ENCODE measurements at places on chromosomes 6 and 20.

- no peak for DNase-seq
Observed at GRCh38 chr6:137227871-137228302, 8.7 kb upstream of the IFNGR1 start.

DNA sequence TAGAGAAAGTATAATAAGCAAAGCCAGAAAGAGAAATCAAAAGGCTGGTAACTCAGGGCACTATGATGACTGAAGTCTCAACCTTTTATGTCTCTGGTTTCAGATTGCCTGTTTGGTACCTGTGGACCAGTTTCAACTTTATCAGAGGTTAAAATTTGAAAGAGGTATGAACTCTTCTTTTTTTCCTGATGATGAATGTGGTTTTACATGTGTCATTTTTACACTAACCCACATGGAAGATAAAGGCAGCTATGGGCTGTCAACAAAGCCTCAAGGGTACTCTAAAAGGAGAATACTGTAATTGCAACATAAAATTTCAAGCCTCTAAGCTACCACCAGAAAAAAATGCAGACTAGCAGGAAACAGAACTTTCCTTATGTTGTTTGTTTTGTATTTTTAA is 52.4 kb downstream of the RNF144B start:
- DNase-seq: no peak

DNA sequence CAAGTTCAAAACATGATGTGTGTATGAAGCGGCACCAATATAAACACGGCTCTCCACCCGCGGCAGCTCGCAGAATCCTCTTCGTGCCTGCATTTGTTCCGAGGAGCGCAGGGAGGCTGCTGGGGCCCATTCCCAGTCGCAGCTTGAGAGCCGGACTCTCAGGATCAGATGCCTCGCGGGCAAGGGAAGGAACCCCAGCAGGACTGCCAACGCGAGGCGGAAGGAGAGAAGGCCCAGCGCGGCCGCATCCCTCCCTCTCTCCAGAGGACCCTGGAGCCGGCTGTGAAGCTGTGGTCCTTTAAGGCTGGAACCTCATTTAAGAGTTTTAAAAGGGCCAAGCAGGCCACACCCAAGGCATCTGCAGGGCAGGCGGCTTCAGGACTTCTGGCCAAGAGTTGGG is 44.2 kb upstream of the ZBP1 start:
- DNase-seq: no peak

DNA sequence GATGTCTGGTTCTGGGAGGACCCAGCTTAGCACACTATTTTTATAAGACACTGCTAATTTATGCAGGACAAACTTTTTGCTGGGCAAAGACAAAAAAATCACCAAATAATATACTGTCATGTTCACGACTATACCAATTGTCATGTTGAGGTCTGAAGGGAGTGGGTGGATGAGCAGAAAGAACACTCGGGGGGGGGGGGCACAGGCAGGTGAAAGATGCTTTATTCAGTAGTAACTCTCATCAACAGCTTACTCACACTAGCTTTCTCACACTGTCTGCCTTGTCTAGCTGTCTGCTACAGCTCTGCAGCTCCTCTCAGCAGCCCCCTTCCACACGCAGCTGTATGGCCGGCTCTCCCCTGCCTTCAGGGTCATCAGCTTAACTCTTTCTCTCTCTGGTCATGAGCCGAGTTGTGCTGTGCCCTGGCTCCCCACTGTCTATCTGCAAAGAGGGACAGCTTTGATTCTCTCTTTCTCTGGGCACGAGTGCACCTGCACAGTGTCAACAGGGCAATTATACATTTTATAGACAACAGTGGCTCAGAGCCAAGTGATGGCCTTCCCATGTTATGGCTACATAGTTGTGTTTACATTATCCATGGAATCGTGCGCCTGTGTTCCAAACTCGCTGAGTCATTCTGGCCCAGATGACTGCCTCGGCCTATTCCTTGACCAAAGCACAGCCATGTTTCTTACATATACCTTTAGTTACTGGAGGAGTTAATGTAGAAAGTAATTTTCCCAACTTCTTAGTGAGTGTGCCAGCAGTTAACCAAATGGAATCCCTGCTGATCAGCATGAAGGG is 187.7 kb upstream of the PRSS16 start:
- no peak for DNase-seq

- no peak for DNase-seq
Observed at GRCh38 chr6:47414423-47415167, 63.0 kb upstream of the CD2AP start.

GRCh38 chr20:12970372-12970821 is 38.4 kb upstream of the SPTLC3 start:
- peak; percentile 18 for DNase-seq

DNA sequence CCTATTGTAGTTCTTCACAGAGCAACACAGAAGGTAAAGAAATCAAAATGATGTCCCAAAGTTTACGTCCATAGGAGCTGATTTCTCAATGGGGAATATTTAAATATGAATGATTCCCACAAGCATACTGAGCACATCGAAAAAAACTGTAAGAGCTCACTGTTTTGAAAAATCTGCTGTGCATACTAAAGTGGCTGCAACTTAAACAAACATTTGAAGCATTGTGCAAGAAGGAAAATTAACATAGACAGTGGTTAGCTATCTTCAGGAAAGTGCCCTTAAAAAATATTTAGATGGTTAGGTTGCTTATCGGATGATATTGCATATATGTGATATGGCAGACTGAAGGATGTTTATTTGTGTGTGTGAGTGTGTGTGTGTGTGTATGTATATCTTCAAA is 747.6 kb downstream of the RFPL4B start:
- peak; percentile 50 for DNase-seq

DNA sequence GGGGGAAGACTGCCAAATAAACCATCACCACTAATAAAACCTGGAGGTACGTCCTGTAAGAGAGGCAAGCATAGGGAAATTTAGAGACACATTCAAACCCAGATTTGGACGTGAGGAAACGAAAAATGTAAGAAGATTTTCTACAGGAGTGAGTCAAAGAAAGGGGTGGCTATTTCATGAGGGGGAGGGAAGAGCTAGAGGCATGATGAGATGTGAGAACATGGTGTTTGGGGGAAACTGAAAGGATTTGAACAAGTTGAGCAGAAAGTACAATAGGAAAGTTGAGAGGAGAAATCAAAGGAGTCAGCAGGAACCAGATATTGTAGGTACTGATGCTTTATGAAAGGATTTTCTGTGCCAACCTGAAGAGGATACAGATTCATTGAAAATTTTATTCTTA is 179.1 kb upstream of the HS3ST5 start:
- DNase-seq: no peak

DNA sequence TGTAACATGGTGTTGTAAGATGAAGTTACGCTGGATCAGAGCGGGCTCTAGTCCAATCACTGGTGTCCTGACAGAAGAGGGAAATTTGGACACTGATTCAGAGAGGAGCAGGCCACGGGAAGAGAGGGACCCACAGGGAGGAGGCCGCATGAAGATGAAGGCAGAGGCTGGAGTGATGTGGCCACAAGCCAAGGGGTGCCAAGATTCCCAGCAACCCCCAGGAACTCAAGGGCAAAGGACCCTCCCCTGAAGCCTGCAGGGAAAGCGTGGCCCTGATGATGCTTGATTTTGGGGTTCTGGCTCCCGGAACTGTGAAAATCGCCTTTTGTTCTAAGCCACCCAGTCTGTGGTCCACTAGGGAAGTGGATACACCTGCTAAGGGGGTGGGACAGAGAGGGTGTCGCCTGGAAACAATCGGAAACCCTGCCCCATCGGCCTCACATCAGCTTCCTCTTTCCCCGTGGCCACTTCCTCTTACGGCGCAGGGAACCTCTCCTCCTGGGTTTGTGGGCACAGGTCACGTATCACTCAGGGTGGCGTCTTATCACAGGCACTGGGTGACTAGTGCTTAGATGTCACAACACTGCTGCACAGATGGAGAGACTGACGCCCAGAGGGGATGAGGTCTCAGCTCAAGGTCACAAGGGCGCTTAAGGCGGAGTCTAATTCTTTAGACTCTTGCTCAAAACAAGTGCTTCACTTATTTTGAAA is 58.0 kb downstream of the SULF2 start:
- no peak for DNase-seq

DNA sequence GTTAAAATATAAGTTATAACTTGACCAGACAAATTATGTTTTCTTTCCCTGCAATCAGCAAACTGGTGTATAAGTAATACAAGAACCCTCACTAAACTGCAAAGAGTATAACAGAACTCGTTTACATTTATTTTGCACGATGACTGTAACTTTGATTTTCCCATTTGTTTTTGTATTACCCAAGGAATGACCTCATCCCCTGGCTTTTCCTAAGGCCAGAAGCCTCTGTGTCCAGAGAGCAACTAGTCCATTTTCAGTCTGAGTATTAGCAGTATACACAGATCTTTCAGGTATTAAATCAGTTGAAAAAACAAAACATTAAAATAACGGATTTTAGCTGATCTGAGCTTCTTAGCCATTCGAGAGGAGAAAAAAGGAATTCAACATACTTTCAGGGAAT is 17.2 kb downstream of the COL19A1 start:
- DNase-seq: no peak

DNA sequence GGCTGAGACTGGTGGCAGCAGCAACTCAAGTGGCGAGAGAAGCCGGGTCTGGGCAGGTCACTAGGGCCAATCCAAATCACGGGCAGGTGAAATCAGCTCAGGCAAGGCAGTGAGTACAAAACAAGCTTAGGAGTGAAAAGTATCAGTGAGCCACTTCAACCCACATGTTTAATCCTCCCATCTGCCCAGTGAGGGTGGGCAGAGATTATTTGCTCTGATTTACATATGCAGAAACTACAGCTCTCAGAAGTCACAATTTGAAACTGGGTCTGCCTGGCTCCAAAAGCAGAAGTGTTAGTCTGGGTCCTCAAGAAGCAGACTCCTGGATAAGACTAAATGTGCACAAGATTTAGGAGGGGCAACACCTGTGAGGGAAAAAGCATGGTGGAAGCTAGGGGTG is 173.7 kb upstream of the LRFN2 start:
- no peak for DNase-seq

GRCh38 chr6:104601131-104601651 is 258.5 kb downstream of the HACE1 start:
- peak; percentile 41 for DNase-seq

GRCh38 chr6:158687506-158687905 is 37.7 kb downstream of the SYTL3 start:
- no peak for DNase-seq

DNA sequence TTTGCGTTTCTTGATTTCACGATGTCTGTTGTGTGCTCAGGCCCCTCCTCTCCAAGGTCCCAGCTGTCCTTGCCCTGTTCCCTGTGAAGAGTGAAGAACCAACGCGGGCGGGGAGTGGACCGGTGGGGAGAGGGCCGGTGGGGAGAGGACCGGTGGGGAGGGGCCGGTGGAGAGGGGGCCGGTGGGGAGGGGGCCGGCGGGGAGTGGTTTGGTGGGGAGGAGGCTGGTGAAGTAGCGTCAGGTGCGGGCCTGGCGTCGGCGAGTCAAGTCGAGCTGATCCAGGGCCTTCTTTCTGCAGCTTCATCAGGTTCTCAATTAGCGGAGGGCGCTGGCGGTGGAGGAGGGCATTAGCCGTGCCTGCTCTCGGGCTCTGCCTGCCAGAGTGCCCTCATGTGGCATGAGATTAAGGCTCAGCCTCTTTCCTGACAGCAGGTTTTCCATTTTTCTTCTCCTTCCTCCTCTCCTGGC is 21.2 kb upstream of the BHLHE23 start:
- DNase-seq: no peak

GRCh38 chr6:81767163-81767891 is 14.8 kb upstream of the TENT5A start:
- DNase-seq: peak; percentile 90

DNA sequence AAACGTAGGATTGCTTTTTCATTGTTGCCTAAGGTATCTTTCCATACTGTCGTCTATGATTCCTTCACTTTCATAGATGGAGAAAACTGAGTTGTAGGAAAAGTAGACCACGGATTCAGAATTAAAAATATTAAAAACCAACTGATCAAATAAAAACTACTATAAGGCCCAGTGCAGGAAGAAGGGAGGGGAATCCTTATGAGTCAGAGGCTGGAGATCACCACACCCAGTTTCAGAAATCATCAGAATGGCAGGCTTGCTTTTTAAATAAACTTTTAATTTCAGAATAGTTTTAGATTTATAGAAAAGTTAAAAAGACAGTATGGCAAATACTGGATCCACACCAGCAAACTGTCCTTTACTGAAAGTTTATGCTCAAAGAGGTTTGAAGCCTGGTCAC is 32.0 kb upstream of the POPDC3 start:
- no peak for DNase-seq

- peak; percentile 89 for DNase-seq
Observed at GRCh38 chr20:58818586-58819285, 32.0 kb downstream of the GNAS-AS1 start.

DNA sequence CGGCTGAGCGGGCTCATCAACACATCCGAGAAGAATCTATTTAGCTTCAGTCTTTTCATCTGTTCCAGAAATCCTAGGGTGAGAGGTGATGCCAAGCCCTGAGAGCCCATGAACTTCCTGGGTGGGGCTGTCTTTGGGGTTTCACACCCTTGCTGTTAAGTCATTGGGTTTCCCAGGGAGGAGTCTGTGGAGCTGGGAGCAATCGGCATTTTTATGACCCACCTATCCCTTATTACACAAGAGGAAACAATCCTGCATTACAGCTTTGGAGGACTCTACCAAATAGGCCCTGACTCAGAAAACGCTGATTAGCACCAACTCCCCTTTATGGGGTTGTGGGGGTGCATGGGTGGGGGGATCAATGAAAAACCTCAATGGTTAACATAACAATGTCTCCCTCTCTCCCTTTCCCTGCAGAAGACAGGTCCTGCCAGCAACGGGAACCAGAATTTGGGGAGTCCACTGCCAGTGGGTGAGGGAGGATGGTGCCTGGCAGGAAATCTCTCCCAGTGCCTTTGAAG is 46.3 kb downstream of the EZR start:
- no peak for DNase-seq

Measured in fibroblast of skin of left quadriceps (primary cell).